ENCODE measurements at places on chromosomes 1 and 21. TPM values are rescaled to one million over a fixed set of nuclear protein-coding genes. Genes with fewer than 3 reads are reported as not detected.

The POTED gene
- total RNA-seq: not detected

The CNIH3 gene
- total RNA-seq: 21.2 TPM

The ELOVL1 gene
- 60.1 TPM for total RNA-seq

The LRRC53 gene
- not detected for total RNA-seq

The OR2AK2 gene
- not detected for total RNA-seq

The FCRL4 gene
- not detected for total RNA-seq

The SLC9C2 gene
- total RNA-seq: 0.03 TPM

The HSF2BP gene
- total RNA-seq: 2.8 TPM

The SPATA46 gene
- total RNA-seq: not detected

The PANK4 gene
- total RNA-seq: 22.0 TPM

The FCRL5 gene
- total RNA-seq: not detected

The SYTL1 gene
- total RNA-seq: 0.07 TPM

The AKNAD1 gene
- total RNA-seq: 0.33 TPM

The AVPR1B gene
- not detected for total RNA-seq

The CXADR gene
- 0.91 TPM for total RNA-seq

The UBE2G2 gene
- 102 TPM for total RNA-seq

The MYOM3 gene
- total RNA-seq: 0.13 TPM

The CFAP141 gene
- total RNA-seq: not detected

The NEK2 gene
- total RNA-seq: 2.5 TPM

The SIK1 gene
- total RNA-seq: 0.98 TPM

The LCE2C gene
- total RNA-seq: not detected
